ENCODE measurements at places on chromosomes 12 and 14.

DNA sequence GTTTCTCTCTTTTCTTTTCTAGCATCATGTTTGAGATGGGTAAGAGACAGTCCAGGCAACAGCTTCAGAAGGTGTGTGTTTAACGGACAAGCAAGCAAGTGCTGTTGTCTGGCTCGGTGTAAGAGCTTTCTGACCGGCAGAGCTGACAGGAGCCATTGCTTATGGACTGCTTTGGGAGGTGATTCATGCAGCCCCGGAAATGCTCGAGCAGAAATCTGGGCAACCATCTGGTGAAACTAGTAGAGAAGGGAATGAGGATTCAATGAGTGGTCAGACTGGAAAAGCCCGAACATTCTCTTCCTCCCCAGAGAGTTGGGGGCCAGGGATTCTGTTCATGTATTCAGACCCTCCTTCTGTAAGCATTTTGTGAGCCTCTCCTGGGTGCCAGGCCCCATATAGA is 24.4 kb downstream of the TUNAR start:
- no peak for DNase-seq

DNA sequence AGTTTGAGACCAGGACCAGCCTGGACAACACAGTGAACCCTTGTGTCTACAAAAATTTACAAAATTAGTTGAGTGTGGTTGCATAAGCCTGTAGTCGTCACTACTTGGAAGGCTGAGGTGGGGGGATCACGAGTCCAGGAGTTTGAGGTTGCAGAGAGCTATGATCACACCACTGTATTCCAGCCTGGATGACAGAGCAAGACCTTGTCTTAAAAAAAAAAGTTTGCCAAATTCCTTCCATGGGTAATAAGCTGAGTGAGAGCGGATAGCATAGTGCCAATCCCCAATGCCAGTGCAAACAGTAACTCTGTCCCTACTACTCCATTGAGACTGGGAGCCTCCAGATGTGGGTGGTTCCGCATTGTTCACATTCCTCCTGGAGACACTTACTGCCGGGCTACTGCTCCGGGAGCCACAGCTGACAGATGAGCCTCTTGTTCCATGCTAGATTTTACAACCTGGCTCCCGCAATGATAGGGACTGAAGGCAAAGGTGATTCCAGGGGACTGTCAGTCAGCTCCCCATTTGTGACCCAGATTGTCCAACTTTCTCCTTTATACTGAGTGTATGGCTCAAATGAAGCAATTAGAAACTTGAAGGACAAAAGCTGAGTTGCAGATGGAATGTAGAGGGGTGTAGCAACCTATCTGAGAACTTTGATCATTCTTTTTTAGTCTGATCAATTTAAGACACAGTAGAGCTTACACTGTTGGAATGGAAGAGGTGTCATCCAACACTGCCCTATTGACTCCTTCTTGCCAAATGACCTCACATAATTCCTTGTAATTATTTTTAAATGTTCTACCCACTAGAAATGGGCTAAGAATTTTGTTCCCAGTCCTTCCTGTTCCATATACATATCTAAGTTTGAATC is 13.4 kb upstream of the FRMD6 start:
- DNase-seq, result no peak

GRCh38 chr14:50953502-50953901 is 9.2 kb upstream of the PYGL start:
- no peak for DNase-seq

DNA sequence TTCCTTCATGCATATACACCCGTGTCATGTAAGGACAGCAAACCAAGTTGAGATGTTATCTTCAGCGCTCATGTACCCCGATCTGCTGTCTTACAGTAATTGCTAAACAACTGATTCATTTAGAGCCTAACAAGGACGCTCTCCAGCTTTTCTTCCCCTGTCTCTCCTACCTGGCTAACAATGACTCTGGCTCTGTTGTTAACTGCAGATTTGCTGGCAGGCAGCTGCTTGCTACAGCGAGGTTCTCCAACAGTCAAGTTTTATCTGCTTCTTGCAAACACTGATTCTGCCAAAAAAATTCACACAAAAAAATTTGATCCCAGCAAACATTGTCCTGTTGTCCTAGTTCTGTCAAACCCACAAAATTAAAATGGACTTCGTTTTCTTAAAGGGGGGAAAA is 101.6 kb downstream of the OTX2 start:
- DNase-seq, result no peak

DNA sequence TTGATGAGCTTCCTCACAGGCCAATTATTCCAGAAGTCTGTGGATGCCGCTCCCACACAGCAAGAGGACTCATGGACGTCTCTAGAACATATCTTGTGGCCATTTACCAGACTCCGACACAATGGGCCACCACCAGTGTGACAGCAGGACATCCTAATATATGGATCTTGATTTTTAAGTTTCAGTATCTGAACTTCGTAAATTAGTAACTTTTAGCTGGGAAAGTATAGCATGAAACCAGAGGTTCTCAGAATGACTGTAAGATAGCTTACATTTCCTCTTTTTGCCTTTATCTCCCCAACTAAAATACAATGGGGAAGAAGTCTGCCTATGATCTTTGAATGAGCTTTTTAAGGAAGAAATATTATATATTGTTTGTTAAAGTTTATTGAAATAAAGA is 87.0 kb downstream of the DNAI7 start:
- DNase-seq, result no peak

DNA sequence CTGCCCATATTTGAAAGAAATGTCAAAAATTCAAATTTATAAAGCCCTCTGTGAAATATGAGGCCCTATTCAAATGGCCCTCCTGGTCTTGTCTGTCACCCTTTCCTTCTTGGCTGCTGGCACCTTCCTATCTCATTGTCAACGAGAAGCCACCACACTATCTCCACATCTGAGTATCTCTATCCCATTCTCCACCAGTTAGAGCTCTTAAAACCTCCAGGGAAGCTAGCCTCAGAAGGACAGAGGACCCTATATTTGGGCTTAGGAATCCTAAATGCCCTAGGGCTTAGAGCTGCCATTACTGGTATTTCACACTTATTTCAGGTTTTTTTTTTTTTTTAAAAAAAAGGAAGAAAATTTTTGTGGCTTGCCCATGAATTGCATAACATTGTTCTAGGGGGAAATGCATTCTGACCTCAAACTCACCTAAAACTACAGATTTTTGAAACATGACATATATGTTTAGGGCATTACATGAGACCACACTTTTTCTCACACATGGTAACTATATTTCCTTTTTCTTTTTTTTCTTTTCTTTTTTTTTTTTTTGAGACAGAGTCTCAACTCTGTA is 25.0 kb downstream of the SLC25A21 start:
- no peak for DNase-seq

GRCh38 chr12:77016606-77017005 is 48.8 kb downstream of the E2F7 start:
- DNase-seq, result no peak

- peak; percentile 40 for DNase-seq
These were observed 119.5 kb downstream of the VEZT start for GRCh38 chr12:95337146-95337545.

- DNase-seq, result no peak
These were observed 13.6 kb upstream of the AMN start for GRCh38 chr14:102908766-102909455.

GRCh38 chr12:31922341-31923062 is 36.7 kb upstream of the RESF1 start:
- no peak for DNase-seq

DNA sequence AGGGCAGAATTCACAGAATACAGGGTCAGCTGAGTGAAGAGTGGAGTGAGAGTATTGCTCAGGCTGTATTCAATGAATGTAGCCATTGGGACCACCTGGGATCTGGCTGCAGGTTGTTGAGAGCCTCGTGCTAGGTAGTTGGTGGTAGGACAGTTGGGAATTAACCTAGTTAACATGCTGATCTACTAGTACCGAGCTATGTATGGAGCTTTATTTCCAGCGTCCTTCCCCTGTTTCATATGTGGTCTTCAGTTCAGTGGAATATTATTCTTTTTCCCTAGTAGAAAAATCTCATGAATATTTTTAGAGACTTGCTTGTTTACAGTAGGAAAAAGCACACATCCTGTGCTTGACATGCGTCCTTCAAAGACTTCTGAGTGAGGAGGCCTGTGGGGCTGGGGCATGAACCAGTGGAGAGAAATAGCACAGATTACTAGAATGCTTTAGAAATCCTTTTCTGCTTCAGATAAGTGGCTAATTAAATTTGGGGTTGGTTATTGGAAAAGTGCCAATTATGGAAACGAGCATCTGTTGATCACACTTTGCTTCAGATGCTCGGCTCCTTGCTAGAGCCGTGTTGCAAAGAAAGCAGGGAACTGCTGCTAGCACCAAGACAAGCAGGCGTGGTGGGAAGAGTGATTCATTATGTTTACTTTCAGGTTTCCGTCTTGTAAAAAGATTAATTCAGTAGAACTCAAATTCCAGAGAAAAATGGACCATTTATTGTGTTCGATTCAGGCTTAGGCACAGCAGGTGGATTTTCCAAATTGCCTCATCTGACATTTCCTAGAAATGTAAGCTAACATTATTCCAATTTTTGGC is 53.6 kb downstream of the ARF6 start:
- DNase-seq, result no peak

GRCh38 chr12:15677228-15677627 is 112.0 kb downstream of the EPS8 start:
- DNase-seq, result no peak

DNA sequence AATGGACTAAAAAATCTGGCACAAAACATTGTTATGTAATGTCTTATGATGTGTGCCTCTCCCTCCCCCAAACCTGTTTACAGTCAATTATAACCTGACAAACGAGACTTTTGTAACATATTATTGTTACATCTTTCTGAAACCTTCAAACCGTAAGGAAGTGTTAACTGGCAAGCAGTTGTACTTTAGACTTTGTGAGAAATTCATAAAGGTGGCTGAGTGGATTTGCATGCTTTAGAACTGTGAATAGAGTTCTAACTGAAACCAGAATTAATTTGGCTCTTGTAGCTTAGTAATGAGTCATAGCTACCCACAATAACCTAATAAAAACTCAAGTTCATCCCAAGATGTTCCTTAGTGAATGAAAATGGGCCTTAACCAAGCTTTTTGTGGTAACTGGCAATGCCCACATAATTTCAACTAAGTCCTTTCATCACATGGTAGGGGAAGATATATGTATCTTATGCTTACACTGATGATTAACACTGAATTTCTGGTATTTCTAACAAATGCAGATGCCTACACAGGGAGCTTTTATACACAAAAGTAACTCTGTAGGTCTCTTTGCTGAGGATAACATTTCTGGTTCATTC is 29.7 kb downstream of the RAD9B start:
- no peak for DNase-seq

- no peak for DNase-seq
These were observed 28.4 kb downstream of the GSG1 start for GRCh38 chr12:13075118-13075480.

- DNase-seq, result no peak
These were observed 14.8 kb upstream of the PPTC7 start for GRCh38 chr12:110597885-110598284.

DNA sequence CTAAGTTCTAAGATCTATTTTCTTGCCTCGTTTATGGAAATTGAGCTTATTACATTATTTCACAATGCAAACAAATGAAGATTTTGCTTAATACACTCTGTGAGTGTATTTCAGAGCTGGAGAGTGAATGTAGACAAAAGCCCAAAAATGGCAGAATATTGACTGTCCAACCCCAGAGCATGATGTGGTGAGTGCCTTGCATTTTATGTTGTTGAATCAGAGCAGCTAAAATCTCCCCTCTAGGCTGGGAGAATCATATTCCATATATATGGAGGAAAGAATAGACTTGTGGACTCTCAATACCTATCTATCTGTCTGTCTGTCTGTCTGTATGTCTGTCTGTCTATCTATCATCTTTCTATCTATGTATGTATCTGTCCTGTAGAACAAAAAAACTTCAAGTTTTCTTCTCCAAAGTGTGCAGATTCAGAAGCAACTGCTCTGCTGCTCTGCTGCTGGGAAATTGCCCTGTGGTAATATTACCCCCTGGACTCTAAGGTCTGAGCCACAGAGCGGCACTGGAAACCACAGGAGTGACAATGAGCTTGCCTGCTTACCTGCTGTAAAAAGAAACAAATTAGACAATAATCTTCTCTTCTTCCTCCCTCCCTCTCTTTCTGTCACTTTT is 209.4 kb upstream of the PRICKLE1 start:
- DNase-seq, result no peak

- no peak for DNase-seq
These were observed 56.0 kb downstream of the TTC9 start for GRCh38 chr14:70697701-70698100.

DNA sequence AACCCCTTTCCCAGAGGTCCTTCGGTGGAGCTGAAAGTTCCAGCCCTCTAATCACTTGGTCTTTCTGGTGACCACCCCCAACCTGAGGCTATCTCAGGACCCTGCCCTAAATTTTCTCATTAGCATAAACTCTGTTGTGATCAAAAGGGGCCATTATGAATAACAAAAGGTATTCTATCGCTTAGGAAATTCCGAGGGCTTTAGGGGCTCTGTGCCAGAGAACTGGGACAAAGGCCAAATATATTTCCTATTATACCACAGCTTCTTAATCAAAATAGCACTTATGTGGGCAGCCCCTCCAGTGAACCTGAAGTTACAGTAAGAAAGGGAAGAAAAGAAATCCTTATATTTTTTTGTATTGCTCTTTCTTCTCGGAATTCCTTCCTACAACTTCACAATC is 125.3 kb upstream of the NPAS3 start:
- DNase-seq, result no peak

- DNase-seq, result no peak
These were observed 23.8 kb upstream of the PWP1 start for GRCh38 chr12:107661830-107662229.

DNA sequence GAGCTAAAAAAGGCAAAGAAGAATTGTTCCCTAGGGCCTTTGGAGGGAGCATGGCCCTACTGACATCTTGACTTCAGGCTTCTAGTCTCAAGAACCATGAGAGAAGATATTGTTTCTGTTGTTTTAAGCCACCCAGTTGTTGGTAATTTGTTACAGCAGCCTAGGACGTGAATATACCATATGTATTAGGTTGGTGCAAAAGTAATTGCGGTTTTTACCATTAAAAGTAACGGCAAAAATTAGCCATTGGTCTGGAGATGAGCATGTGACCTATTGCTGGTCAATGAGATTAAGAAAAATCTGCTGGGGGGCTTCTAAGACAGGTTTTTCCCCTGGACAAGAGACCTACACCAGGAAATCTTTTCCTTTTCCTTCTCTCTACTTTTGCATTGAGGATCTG is 9.8 kb upstream of the HRK start:
- DNase-seq, result no peak

DNA sequence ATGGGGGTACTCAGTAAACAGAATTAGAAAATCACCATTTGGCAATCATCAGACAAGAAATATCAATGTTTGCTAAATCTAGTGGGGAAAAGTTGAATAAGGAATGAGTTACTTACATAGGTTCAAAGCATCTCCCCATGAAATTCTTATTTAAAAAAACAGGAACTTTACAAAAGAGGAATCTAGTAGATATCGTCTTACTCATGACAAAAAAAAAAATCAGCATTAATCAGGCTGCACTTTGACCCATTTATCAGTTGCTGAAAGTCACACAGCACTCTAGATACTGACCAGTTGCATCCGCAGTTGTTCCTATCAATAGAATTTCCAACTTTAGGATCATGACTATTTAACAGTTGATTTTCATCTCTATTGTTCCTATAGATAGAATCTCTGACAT is 5.8 kb upstream of the DICER1 start:
- DNase-seq, result no peak

GRCh38 chr12:24297516-24297915 is 348.0 kb upstream of the SOX5 start:
- no peak for DNase-seq

- no peak for DNase-seq
These were observed 1.8 kb downstream of the C12orf57 start for GRCh38 chr12:6945613-6946012.

- no peak for DNase-seq
These were observed 23.6 kb downstream of the NR1H4 start for GRCh38 chr12:100497105-100497795.

- peak; percentile 43 for DNase-seq
These were observed 469.5 kb downstream of the VRK1 start for GRCh38 chr14:97266653-97267052.
